Activated T-helper 1 cell treated with anti-CD3 and anti-CD28 coated beads, Interleukin-12 subunit alpha, Interleukin-12 subunit beta, Interleukin-2, Interleukin-4 antibody, amounts not matched to agents 30 ng/mL and 10 ng/mL and 1 ng/mL, durations not matched to agents 14 hours and 24 hours and 36 hours (primary cell): ENCODE measurements at places on chromosomes 12 and 14. TPM values are rescaled to one million over a fixed set of nuclear protein-coding genes. Genes with fewer than 3 reads are reported as not detected.
A peak's percentile ranks its signal among the peaks of the same experiment; 100 is the strongest.

BBOF1 gene
- 0.51 and 0.88 TPM in 2 replicates for total RNA-seq

KRT73 gene
- total RNA-seq, result not detected in 2 replicates

PLEKHH1 gene
- 0.96 and 2.4 TPM in 2 replicates for total RNA-seq

GDF3 gene
- not detected in 2 replicates for total RNA-seq

GRCh38 chr14:21711360-21711961 lies 37.8 kb upstream of the OR4E1 start:
- no peak for DNase-seq
- H3K36me3 ChIP-seq, result no peaks in the 10 kb centered on the region
- no peak overlapping the region for H3K27ac ChIP-seq
- H3K27me3 ChIP-seq, result peaks cover 6% of the 10 kb centered on the region
- no peaks in the 10 kb centered on the region for H3K4me1 ChIP-seq
- H3K4me3 ChIP-seq, result no peak overlapping the region

GRCh38 chr12:132065609-132066344 lies 78.3 kb downstream of the DDX51 start:
- H3K27me3 ChIP-seq, result no peaks in the 10 kb centered on the region
- H3K27ac ChIP-seq, result peak overlapping the region; percentile 71
- peaks cover 46% of the 10 kb centered on the region for H3K36me3 ChIP-seq
- no peak for DNase-seq

DNA sequence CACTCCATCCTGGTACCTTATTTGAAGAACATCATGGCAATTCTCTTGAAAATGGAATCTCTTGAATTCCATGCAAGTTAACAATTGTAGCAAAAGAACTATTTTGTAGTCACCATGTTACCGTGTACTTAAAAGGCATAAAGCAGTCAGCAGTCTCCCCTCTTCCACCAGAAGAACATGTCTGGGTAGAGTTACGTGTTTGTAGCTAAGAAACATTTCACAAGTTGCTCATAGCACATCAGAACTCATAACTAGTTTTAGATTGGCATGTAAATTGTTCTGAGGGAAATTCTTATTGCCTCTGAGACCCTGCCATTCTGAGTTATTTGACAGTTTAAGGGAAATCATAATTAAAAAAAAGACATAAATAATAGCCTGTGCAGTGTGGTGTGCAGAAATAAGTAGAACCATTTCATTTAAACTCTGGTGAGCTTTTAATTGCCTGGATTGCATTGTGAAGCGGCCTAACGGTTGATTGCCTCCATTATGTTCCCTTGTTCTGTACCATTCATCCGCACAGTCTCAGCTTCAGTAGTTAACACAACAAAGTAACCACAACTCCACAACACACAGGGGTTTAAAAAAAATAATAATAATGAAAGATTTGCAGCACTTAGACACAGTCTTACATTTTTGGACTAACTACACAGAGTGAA lies 2.6 kb downstream of the LMO3 start:
- H3K27me3 ChIP-seq, result peaks cover 34% of the 10 kb centered on the region
- DNase-seq, result no peak
- H3K4me3 ChIP-seq, result no peak overlapping the region
- no peak overlapping the region for H3K27ac ChIP-seq
- peaks cover 5% of the 10 kb centered on the region for H3K4me1 ChIP-seq

DNA sequence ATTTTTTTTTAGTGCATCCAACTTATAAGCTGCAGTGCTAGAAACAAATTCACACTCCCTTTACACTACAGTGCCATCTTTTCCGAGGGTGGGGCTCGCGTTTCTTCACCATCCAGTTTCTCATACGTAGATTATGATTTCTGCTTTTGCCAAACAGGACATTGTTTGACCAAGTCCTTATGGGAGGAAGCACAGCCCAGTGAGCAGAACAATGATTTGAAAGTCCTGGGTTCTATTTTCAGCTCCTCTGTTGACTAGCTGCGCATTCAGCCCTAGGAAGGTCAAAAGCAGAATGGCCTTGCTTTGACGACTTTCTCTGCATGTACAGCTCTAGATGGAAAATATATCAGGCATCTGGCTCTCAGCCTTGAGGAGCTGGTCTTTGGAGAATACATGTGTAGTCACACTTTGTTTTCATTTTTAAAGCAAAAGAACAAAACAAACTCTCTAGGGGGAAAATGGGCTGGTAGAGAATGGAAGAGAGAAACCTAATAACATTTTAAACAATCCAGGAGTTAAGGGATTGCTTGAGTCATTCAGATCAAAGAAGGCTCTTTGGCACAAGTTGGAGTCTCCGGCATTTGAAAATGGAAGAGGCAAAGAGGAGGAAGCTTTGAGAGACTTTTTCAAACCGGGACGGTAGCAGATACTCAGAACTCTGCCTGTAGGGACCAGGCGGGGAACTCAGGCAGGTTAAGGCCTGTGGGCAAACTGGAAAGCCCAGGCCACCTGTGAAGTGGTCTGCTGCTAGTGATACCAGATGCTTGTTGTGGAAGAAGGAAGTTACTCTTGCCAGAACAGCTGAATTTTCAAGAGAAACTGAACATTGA lies 257.3 kb upstream of the PLEKHG7 start:
- H3K36me3 ChIP-seq, result peaks cover 6% of the 10 kb centered on the region
- DNase-seq, result no peak
- no peaks in the 10 kb centered on the region for H3K27me3 ChIP-seq
- no peak overlapping the region for H3K27ac ChIP-seq
- no peak overlapping the region for H3K4me3 ChIP-seq

DNA sequence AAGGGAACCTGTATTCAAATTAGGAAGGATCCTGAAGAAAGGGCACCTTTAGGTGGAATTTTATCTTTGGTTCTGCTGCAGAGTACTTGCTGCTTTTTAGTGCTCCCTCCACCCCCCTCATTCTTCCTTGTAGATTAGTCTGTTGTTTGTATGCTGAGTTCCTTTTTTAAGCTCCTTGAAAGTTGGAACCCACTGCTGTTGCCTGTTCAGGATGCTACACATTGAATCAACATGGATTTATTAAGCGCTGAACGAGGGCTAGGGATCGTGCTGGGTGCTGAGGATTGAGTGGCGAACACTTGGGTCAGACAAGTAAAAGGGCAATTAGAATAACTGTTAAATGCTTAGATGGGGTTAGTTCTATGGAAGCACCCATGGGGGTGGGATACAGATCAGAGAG lies 884 bp upstream of the AMN1 start:
- H3K27me3 ChIP-seq, result no peaks in the 10 kb centered on the region
- peaks cover 17% of the 10 kb centered on the region for H3K36me3 ChIP-seq
- H3K4me3 ChIP-seq, result peak overlapping the region; percentile 98
- DNase-seq, result no peak

DNA sequence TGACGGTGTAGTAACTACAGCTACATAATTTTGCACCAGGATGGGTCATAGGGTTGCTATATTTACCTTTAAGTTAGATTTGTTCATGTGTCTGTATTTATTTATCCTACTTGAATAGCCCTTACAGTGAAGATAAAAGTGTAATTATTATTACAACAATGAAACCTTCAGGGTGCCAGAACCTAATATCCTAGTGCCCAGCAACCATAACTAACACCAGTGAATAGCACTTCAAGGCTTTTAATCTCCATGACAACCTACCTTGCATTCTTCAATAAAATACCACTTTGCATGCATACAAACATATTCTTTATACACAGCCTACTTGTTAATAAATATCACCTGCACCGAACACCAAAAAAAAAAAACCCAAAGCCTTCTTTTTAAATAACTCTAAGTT lies 58.7 kb upstream of the G2E3 start:
- H3K27ac ChIP-seq, result no peak overlapping the region
- H3K27me3 ChIP-seq, result peaks cover 2% of the 10 kb centered on the region
- no peak overlapping the region for H3K4me3 ChIP-seq
- no peaks in the 10 kb centered on the region for H3K36me3 ChIP-seq
- H3K4me1 ChIP-seq, result no peaks in the 10 kb centered on the region
- no peak for DNase-seq
